Mammary microvascular endothelial cell (primary cell): ENCODE measurements at places on chromosomes 5 and 9. TPM values are rescaled to one million over a fixed set of nuclear protein-coding genes. Genes with fewer than 3 reads are reported as not detected.

IL5 gene
- not detected in 2 replicates for total RNA-seq

SLC6A18 gene
- total RNA-seq = not detected in 2 replicates

MAMDC2 gene
- 4.0 and 4.9 TPM in 2 replicates for total RNA-seq

SHOC1 gene
- not detected in 2 replicates for total RNA-seq

KCNV2 gene
- not detected in 2 replicates for total RNA-seq

TLX3 gene
- not detected in 2 replicates for total RNA-seq

TPPP gene
- total RNA-seq = 0.05 and 0.07 TPM in 2 replicates

SLC46A2 gene
- not detected in 2 replicates for total RNA-seq

LTC4S gene
- not detected in 2 replicates for total RNA-seq

DOCK2 gene
- 0.44 and 1.1 TPM in 2 replicates for total RNA-seq

UNC5A gene
- total RNA-seq = 0.87 and 1.1 TPM in 2 replicates

FOXD1 gene
- 0.05 and 0.33 TPM in 2 replicates for total RNA-seq

PLCXD3 gene
- total RNA-seq = 0.10 and 0.27 TPM in 2 replicates

IRGM gene
- total RNA-seq = 0.07 TPM in 1 of 2 replicates, not detected in the other

EGFLAM gene
- 1.1 and 1.5 TPM in 2 replicates for total RNA-seq

RNF183 gene
- total RNA-seq = not detected in 2 replicates

TOR2A gene
- 19.5 and 19.6 TPM in 2 replicates for total RNA-seq

PTGES2 gene
- 61.8 and 68.0 TPM in 2 replicates for total RNA-seq

HAVCR1 gene
- total RNA-seq = not detected in 2 replicates

LCNL1 gene
- total RNA-seq = not detected in 2 replicates

BARHL1 gene
- not detected in 2 replicates for total RNA-seq

GOLM1 gene
- total RNA-seq = 61.2 and 65.8 TPM in 2 replicates

GAS1 gene
- total RNA-seq = under 0.01 and 0.25 TPM in 2 replicates

SHROOM1 gene
- 11.4 and 13.9 TPM in 2 replicates for total RNA-seq

MORN5 gene
- total RNA-seq = not detected in 2 replicates

LRRC26 gene
- total RNA-seq = not detected in 2 replicates

FBP1 gene
- total RNA-seq = 15.2 and 15.8 TPM in 2 replicates

TLR4 gene
- total RNA-seq = 134 and 147 TPM in 2 replicates

CCIN gene
- 0.15 and 0.60 TPM in 2 replicates for total RNA-seq

HTR1A gene
- total RNA-seq = not detected in 2 replicates

ZNF484 gene
- 5.1 and 7.0 TPM in 2 replicates for total RNA-seq

IL33 gene
- 0.60 and 2.9 TPM in 2 replicates for total RNA-seq

HMMR gene
- 43.2 and 43.8 TPM in 2 replicates for total RNA-seq

IFNK gene
- not detected in 2 replicates for total RNA-seq

CCDC152 gene
- 0.20 and 0.47 TPM in 2 replicates for total RNA-seq

NRARP gene
- total RNA-seq = 35.8 and 43.9 TPM in 2 replicates

GARNL3 gene
- 0.79 and 1.1 TPM in 2 replicates for total RNA-seq

ADAMTS19 gene
- not detected in 2 replicates for total RNA-seq

HCN1 gene
- not detected in 2 replicates for total RNA-seq

KCTD16 gene
- 0.05 and 0.07 TPM in 2 replicates for total RNA-seq

ZNF454 gene
- total RNA-seq = 0.47 and 0.74 TPM in 2 replicates
